ENCODE measurements at places on chromosomes 6 and 20.
A peak's percentile ranks its signal among the peaks of the same experiment; 100 is the strongest.

GRCh38 chr20:44733341-44734069, 12.2 kb upstream of the KCNK15 start:
- DNase-seq: no peak

- no peak for DNase-seq
Observed at GRCh38 chr6:34027445-34027936, 118.4 kb downstream of the GRM4 start.

GRCh38 chr20:10611357-10611756, 62.4 kb downstream of the JAG1 start:
- DNase-seq: no peak

- DNase-seq: no peak
Observed at GRCh38 chr20:11091511-11091910, 417.7 kb upstream of the JAG1 start.

- peak; percentile 54 for DNase-seq
Observed at GRCh38 chr6:49409951-49410542, 53.0 kb downstream of the MMUT start.

GRCh38 chr6:75824160-75824559, 75.1 kb downstream of the MYO6 start:
- DNase-seq: no peak

DNA sequence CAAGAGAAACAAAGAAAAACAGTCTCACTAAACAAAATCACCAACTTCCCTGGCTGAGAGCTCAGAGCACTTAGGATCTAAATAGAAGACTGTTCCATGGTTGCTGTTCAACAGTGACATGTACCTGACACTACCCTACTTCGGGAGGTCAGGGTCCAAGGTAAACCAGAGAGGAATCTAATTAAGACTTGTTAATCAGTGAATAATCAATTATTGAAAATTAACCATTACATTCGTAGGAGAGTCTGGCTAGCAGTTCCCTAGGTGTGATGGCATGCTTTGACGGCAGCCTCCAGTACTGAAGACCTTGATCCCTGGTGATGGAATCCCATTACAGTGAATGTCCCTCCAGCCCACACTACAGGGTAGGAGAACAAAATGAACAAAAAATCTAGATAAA, 154.0 kb upstream of the AFDN start:
- DNase-seq: no peak

DNA sequence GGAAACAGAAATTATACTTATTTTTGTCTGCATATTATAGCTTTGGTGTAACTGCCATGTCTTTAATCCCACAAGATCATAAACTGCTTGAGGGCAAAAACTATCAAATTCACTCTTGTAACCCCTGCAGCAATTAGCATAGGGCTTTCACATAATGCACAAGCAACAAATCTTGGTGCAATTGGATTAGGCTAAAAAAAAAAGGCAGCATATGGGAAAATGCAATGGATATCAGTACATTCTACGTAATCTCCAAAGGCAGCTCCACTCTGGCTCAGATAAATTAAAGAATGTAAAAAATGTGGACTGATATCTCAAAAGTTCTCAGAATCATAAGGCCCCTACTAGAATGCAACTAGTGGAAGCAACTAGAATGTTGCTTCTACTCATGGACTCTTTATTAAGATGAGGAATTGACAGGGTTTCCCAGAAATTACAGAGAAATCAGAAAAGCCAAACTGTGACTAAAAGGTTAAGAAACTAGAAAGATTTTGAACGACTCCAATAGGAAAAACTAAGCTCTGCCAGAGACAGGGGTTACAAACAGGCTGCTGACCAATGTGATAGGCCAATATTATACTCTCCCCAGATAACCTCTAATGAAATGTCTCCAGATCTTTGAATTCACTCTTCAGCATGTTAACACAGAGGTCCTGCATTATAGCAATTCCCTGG, 55.0 kb downstream of the FILIP1 start:
- DNase-seq: no peak

- no peak for DNase-seq
Observed at GRCh38 chr6:2554651-2555260, 196.0 kb downstream of the MYLK4 start.

DNA sequence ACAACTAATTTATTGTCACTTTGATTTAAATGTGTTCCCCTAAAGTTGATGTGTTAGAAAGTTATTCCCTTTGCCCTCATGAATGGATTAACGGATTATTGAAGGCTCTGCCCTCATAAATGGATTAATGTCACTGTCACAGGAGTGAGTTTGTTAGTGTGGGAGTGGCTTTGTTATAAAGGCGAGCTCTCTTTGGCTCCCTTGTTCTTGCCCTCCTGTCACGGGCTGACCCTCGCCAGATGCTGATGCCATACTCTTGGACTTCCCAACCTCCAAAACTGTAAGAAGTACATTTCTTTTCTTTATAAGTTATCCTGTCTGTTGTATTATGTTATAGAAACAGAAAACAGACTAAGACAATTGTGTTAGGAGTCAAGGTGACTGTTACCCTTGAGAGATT, 22.7 kb upstream of the POPDC3 start:
- DNase-seq: no peak

GRCh38 chr20:41524980-41525613, 93.1 kb downstream of the CHD6 start:
- DNase-seq: peak; percentile 22

DNA sequence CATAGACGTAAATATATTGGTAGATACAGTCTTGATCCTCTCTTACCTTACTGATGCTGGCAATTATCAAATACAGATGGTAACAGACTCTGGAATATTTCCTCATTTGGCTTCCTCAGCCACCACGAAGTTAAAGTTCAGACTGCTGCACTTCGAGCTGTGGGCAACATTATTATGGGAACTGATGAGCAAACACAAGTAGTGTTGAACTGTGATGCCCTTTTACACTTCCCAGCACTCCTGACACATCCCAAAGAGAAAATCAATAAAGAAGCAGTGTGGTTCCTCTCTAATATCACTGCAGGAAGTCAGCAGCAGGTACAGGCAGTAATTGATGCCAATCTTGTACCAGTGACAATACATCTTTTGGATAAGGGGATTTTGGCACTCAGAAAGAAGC, 162.7 kb upstream of the NT5E start:
- DNase-seq: no peak

DNA sequence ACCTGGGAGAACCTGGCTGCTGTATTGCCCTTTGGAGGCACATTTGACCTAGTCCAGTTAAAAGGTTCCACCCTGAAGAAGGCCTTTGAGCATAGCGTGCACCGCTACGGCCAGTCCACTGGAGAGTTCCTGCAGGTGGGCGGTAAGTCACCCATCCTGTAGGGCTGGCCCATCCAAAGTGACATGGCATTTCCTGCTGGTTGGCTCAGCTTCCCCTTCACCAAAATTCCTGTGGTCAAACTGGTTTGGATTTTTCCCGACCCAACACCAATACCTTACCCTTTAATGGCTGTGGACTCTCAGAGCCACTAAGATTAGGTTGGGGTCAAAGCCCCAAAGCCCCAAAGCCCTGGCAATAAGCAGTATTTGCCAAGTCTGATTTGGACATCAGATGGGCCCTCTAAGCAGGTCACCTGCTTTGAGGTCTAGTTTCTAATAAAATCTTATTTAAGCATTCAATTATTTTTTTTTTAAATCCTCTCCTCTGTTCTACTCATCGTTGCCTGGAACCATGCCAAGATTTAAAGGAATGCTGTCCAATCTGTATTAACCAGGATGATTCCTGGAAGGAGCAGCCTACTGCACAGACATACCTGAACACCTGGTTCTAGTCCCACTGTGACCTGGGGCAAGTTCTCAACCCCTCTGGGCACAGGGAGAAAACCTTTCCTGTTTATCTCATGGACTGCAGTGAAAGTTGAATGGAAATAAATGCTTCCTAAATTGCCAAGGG, 40.8 kb downstream of the NT5E start:
- DNase-seq: no peak

- DNase-seq: no peak
Observed at GRCh38 chr6:65680232-65680631, 26.8 kb downstream of the EYS start.

GRCh38 chr20:16926626-16927430, 178.7 kb downstream of the OTOR start:
- DNase-seq: no peak

- no peak for DNase-seq
Observed at GRCh38 chr6:53264915-53265607, 83.7 kb downstream of the ELOVL5 start.

DNA sequence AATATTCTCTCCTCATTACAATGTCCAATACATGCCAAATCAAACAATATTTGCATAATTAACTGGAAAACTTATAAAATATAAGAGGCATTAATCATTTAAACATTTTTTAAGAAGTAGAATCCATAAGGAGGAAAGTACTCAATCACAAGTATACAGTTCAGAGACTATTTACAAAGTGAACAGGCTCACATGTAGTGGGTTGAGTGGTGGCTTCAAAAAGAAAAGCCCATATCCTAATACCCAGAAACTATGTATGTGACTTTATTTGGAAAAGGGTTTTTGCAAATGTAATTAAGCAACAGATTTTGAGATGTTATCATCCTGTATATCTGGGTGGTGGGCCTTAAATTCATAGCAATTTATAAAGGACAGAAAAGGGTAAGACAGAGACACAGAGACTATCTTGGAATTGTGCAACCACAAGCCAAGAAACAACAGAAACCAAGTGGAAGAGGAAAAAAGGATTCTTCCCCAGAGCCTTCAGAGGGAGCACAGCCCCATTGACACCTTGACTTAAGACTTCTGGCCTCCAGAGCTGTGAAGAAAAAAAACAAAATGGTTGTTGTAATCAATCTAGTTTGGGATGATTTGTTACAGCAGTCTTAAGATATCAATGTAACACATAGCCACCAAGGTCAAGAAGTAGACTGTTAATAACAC, 32.7 kb upstream of the CRISP1 start:
- DNase-seq: no peak

DNA sequence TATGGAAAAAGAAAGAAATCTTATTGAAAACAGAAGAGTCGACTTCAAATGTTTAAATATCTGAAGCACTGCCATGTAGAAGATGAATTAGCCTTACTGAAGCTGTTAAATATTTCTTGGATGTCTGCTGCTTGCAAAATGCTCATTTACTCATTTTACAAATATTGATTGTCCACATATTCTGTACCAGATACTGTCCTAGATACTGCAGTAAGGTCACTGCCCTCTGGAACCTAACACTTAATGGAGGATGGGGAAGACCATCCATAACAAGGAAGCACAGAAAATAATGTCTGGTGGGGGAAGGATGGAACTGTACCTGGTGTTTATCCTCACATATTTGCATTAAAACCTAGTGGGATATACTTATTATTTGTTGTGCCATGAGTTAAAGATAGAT, 99.0 kb downstream of the RCAN2 start:
- DNase-seq: no peak

- DNase-seq: peak; percentile 35
Observed at GRCh38 chr6:5471044-5471443, 209.7 kb downstream of the FARS2 start.

DNA sequence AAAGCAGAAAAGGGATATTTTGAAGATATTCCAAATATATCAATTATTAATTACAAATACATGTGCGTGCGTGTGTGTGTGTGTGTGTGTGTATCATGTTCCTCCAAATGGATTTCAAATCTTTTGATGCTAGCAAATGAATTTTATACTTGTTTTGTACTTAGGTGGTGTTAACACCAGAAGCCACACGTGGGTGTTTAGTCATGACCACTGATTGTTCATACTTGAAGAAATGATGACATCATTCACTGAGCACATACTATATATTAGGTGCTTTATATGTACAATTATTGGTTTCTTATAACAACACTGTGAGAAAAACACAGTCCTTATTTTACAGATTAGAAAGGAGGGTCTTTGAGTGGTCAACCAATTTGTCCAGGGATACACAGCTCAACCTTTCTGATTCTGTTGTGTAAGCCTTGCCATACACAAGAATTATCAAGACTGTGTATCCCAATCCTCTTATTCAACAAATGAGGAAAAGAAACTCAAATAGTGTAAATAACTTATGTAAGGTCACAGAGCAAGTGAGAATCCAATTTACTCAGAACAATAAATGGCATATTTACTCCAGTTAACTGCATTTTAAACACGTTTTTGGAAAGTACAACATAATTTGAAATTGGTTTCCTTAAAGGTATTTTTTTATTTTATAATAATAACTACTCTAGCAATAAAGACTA, 88.5 kb downstream of the BCAS1 start:
- DNase-seq: no peak

GRCh38 chr20:63835021-63835858, 4.2 kb upstream of the ZBTB46 start:
- DNase-seq: peak; percentile 94

DNA sequence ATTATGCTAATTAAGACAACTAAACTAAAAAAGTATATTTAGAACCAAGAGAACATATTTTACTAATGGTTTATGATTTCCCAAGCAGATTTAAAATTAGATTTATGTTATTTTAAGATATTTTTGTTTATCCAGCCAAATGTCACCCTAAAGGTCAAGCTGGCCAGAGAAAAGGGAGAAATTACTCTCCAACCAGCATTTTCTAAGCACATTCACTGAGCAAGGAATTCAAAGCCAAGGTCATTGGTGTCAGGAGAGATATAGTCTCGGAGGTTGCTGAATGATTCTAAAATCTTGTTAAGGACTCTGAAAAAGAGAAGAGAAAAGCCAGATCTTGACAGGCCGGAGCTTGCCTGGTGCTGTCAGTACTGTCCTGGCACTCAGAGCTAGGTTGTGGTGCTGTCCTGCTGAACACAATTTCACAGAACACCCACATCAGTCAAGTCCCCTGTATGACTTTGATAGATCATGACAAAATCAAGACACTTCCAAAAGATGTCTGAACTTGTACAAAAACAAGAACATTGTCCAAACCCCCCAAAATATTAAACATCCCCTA, 222.3 kb upstream of the SMLR1 start:
- DNase-seq: no peak

GRCh38 chr20:33119725-33120720, 40.6 kb downstream of the BPIFB4 start:
- DNase-seq: no peak

DNA sequence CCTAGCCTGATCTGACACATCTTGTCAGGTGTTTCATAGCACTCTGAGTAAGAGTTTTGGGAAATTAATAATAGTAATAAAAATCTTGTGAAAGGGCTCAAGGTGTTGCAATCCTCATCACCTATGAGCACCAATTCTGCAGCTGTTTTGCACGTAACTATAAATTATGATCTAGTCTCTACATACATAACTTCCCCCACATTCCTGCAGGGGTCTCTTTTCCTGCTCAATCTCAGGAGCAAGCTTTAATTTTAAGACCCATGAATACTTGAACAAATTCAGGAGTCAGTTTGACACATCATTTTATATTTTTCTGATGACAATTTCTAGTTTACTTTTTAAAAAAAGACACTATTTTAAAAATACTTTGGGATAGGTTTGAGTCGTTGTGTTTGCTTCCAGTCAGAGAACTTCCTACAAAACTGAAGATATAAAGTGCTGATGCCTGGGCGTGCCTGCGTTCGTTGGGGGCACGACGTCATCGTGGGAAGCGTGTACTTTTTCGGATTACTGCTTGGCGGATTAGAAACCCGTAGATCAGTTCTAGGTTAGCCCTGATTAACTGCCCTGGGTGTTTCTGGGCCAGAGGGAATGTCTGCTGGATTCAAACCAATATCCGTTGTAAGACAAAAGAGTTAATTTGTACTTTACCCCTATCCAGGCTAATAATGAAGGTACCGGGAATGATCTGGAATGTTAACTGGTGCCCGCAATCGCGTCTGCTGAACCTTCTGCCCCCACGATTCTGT, 1.0 kb upstream of the E2F3 start:
- DNase-seq: no peak

- DNase-seq: no peak
Observed at GRCh38 chr6:52306972-52307870, 22.7 kb upstream of the MCM3 start.

GRCh38 chr6:144347448-144347759, 62.3 kb downstream of the UTRN start:
- DNase-seq: no peak

- peak; percentile 29 for DNase-seq
Observed at GRCh38 chr6:149701714-149702113, 16.2 kb downstream of the LATS1 start.
